ENCODE measurements at places on chromosomes 12 and 14.

GRCh38 chr12:123483602-123484248, 25.8 kb downstream of the SNRNP35 start:
- DNase-seq: no peak

DNA sequence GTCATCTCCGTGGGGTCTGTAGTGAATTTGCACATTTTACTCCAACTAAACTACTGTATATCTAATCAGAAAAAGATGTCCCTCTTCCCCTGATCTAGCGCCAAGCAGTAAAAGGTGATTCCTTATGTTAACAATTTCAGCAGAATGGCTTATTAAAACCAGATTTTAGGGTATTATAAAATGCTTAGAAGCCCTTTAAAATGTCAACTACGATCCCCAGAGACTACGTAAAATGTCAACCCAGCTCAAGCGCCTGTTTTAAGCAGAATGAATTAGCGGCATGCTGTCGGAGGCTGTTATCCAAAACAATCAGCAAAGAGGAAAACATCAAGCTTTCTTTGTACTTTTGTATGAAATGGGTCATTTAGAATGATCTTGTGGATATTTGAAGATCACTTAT, 408.9 kb downstream of the SOX5 start:
- no peak for DNase-seq

- DNase-seq: no peak
These were observed 40.0 kb upstream of the CAPRIN2 start for GRCh38 chr12:30794591-30795409.

DNA sequence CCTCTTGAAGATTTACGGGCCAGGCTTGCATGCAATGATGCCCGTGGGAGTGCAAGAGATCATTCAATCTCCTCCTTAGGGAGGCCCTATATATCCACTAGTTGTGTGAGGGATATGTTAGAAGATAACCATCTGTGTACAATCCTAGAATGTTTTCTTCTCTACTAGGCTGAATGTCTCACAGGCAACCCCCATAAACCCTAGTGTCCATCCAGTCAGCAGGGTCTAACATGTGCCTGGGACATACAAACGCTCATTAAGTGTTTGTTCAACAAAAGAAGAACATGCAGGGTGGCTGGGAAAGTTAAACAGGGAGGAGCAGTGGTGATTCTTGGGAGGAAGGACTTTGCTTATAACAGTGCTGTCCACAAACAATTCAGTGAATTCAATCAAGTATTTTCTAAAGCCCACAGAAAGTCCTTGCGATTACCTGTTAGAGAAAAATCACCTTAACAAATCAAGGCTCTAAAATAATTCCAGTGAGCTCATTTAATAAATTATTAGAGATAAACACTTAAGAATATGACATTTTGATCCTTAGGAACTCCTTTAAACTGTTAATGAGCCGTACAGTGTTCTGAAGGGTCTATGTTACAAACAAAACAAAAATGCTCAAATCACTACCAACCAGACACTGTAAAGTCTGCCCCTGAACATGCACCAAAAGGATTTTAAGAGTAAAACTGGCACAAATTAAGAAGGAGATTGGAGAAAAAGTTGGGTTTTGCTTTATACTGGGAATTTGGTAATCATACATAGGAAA, 96.6 kb upstream of the FERMT2 start:
- DNase-seq: peak; percentile 6

DNA sequence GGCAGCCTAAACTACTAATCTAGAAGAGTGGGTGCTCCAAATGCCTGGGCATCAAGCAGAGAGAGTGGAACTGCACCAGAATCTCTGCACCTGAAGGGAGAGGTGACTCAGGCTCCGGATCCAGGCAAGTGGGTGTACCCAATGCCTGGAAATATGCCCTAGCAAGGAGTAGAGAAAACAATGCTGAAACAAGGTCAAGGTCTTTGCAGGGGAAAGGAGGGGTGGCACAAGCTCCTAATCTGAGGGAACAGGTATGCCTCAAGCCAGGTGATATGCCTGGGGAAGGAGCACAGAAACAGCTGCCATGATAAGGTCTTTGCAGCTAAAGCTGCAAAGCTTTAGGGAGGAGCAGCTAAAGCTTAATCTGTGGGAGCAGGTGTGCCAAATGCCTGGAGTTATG, 136.0 kb upstream of the KITLG start:
- DNase-seq: no peak

DNA sequence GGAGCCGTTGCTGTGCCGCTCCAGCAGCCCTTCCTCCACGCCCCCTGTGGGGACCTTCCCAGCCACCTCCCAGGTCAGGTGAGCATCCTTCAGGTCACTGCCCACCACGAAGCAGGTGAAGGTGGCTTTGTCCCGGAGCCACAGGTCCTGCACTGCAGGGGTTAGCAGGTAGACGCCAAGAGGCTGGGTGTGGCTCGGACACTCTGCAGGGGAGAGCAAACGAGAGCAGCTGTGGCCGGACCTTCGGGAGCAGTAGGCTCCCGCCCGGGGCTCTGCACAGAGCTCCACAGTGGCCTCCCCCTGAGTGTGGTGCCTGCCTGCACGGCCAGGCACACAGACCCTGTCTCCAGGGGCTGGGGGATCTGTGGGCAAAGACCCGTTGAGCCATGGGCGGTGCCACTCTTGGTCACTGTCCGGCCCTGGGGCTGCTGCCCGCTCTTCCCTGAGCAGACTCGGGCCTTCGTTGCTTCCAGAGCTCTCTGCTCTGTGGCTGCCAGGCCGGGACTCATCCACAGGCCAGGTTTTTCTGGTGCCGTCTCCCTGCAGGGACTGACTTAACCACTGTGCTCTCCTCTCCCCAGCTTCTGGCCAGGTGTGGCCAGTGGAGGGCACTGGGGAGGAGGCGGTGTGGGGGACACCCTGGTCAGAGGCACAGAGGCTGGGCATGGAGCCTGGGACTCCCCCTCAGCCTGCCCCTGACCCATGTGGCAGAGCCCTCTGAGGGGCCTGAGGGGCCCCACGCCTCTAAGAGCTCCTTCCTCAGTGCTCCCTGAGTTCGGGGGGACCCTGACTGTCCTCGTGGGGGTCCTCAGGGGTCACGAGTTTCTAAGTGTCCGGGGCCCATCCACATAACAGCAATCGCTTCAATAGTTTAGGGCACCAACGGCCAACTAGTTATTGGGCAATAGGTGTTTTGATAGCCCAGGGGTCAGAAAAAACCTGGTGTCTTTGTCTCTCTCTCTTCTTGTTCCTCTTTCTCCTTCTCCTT, 314.9 kb downstream of the TMEM121 start:
- no peak for DNase-seq

DNA sequence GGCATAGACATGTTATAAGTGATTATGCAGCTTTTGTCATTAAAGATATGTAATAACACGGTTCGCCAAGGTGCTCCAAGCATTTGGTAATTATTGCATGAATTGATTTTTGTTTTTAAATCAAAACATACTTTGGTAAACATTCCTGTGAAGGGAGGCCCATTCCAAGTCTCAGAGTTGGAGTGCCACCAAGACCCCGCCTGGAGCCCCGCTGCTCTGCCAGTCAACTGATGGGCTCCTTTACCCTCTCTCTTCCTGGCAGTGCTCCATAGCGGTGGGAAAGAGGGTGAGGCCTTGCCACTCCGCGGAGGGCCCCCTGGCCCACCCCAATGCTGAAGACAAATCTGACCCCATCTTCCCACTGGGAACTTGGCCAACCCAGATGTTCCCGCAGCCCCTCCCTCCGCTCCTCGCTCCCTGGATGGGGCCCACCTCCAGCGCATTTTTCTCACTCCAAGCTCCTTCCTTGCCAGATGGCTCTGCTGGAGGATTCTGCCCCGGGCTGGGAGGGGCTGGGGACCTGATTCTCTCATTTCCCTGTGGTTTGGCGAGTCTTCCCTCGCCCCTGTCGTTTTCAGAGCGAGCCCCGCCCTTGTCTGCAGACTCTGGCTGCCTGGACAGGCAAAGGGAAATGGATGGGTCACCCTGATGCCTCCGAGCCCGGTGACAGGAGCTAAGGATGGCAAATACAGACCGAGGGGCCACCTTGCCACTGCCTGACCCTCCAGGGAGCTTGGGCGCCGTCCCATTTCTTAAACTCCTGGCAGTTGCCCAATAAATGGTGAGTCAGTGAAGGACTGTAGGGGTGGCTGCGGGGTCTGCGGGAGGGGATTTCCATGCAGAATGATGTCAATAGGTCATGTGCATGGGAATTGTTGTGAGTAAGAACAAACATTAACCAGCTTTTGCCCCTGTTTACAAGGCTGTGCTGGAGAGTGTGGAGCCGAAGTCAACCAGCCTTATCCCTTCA, 9.2 kb upstream of the PAPLN start:
- no peak for DNase-seq

Measured in nephron progenitor cell (in vitro differentiated cells).